ENCODE measurements at places on chromosomes 5 and 9. TPM values are rescaled to one million over a fixed set of nuclear protein-coding genes. Genes with fewer than 3 reads are reported as not detected.

The PCDHB16 gene
- total RNA-seq = 2.6 TPM

The FAM81B gene
- total RNA-seq = 7.6 TPM

The ZFAND5 gene
- 206 TPM for total RNA-seq

The NUTM2F gene
- not detected for total RNA-seq

The XPA gene
- total RNA-seq = 11.3 TPM

The C9orf50 gene
- not detected for total RNA-seq

The CCNB1 gene
- 4.4 TPM for total RNA-seq

The SOX30 gene
- total RNA-seq = not detected

The CTXN3 gene
- not detected for total RNA-seq

The BSPRY gene
- 8.4 TPM for total RNA-seq

The CYLC2 gene
- total RNA-seq = not detected

The PROB1 gene
- 0.86 TPM for total RNA-seq

The CCNJL gene
- 15.5 TPM for total RNA-seq

The CER1 gene
- not detected for total RNA-seq

The CA9 gene
- not detected for total RNA-seq

The CBY3 gene
- total RNA-seq = not detected

The GGTA1 gene
- 14.0 TPM for total RNA-seq

The NPR3 gene
- total RNA-seq = 35.8 TPM

The GMCL2 gene
- not detected for total RNA-seq

The RNF183 gene
- total RNA-seq = not detected

The CCNI2 gene
- total RNA-seq = 1.1 TPM

The GRIN1 gene
- 0.92 TPM for total RNA-seq

The ANGPTL2 gene
- total RNA-seq = 11.4 TPM

The SPACA9 gene
- 13.9 TPM for total RNA-seq

The DAPK1 gene
- total RNA-seq = 196 TPM

The PCDHGB1 gene
- total RNA-seq = 1.8 TPM
